Heart right ventricle (tissue), 16 donors: ENCODE measurements at places on chromosomes 12 and 14. TPM values are rescaled to one million over a fixed set of nuclear protein-coding genes. Genes with fewer than 3 reads are reported as not detected.

GRCh38 chr12:56699020-56699661 lies 11.1 kb upstream of the PTGES3 start:
- H3K27ac ChIP-seq, result no peak overlapping the region
- H3K27me3 ChIP-seq, result no peaks in the 10 kb centered on the region
- no peaks in the 10 kb centered on the region for H3K36me3 ChIP-seq
- DNase-seq, result no peak

SLC7A7 gene
- 4.1 TPM for total RNA-seq

DNA sequence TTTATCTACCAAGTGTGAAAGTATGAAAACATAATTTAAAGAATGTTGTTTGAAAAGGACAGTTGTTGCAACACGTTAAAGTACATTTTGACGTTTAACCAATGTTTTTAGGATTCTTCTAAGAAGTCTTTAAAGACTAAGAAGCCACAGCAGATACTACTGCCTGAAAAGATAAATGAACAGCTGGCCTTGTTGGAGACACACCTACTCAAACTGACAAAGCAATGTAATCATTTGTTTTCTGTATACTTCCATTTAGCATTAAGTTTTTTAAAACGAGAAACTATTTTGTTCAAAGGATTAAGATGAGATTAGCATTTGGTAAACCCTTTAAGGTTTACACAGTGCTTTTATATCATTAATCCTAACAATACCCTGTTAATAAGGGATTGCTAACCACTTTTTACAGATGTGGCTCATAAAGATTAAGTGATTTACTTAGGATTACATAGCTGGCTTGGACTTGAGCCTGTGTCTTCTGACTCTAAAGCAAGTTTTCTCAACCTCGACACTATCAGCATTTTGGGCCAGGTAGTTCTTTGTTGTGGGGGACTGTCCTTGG lies 134.4 kb downstream of the CFAP54 start:
- H3K27ac ChIP-seq, result no peak overlapping the region
- H3K4me3 ChIP-seq, result no peak overlapping the region
- no peaks in the 10 kb centered on the region for H3K27me3 ChIP-seq
- H3K36me3 ChIP-seq, result no peaks in the 10 kb centered on the region
- no peaks in the 10 kb centered on the region for H3K4me1 ChIP-seq

DNA sequence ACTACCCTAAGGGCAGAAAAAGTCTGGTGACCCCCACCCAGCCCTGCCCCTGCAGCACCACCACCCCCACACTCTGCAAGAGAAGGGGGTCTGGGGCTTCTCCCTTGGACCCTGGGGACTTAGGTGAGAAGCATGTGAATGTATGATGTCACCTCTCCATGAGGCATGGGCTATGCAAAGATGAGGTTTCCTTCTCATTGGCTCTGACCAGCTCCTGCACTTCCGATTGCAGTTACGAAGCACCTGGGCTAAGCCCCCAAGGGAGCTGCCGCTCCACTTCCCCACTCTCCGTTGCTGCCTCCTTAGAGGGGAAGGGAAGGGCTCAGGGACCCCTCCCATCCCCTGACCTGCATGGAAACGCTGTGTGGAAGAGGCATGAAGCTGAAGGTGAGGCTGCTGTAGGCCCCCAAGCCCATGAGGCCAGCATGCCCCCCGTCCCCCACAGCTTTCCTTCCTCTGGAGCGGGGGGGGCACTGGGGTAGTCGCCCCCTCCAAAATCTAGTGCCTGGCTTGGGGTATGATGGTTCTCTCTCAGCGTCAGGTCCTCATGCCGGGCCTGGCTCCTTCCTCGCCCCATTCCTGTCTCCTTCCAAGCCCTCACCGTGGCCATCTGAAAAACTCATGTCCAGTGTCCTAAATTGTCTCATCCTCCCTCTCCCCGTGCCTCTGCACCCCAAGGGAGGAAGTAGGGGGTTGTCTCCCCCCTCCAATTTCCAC lies 5.5 kb upstream of the DDX23 start:
- H3K27me3 ChIP-seq, result no peaks in the 10 kb centered on the region
- H3K4me1 ChIP-seq, result peaks cover 8% of the 10 kb centered on the region
- no peak for DNase-seq
- H3K4me3 ChIP-seq, result no peak overlapping the region

- H3K4me1 ChIP-seq, result no peaks in the 10 kb centered on the region
- no peak overlapping the region for H3K27ac ChIP-seq
- H3K27me3 ChIP-seq, result no peaks in the 10 kb centered on the region
- no peak for DNase-seq
- no peaks in the 10 kb centered on the region for H3K36me3 ChIP-seq
Observed at GRCh38 chr14:61977217-61977616, 215.0 kb downstream of the SNAPC1 start.

DNA sequence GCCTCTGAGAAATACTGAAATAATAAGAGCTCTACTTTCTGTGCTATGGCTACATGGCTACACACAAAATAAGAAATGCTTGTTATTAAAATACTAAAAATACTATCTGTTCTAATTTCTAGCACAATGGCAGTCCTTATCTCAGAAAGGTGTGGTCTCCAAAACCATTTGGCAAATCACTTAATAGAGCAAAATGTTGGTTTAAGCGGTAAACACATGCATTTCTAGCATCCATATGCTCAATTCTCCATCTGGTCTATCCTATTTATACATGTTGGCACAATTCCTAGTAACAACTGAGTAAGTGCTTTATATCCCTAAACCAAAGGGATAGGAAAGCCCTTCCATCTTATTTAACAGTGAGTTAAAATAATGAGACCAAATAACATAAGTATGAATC lies 107.0 kb downstream of the PAPLN start:
- DNase-seq, result no peak
- H3K27ac ChIP-seq, result no peak overlapping the region
- peaks cover 19% of the 10 kb centered on the region for H3K4me1 ChIP-seq
- H3K36me3 ChIP-seq, result no peaks in the 10 kb centered on the region
- H3K4me3 ChIP-seq, result no peak overlapping the region

GRCh38 chr14:100762089-100762515 lies 35.4 kb downstream of the DLK1 start:
- H3K27ac ChIP-seq, result no peak overlapping the region
- no peaks in the 10 kb centered on the region for H3K27me3 ChIP-seq
- no peak for DNase-seq
- no peaks in the 10 kb centered on the region for H3K36me3 ChIP-seq

PTCSC3 gene
- total RNA-seq, result not detected

DNA sequence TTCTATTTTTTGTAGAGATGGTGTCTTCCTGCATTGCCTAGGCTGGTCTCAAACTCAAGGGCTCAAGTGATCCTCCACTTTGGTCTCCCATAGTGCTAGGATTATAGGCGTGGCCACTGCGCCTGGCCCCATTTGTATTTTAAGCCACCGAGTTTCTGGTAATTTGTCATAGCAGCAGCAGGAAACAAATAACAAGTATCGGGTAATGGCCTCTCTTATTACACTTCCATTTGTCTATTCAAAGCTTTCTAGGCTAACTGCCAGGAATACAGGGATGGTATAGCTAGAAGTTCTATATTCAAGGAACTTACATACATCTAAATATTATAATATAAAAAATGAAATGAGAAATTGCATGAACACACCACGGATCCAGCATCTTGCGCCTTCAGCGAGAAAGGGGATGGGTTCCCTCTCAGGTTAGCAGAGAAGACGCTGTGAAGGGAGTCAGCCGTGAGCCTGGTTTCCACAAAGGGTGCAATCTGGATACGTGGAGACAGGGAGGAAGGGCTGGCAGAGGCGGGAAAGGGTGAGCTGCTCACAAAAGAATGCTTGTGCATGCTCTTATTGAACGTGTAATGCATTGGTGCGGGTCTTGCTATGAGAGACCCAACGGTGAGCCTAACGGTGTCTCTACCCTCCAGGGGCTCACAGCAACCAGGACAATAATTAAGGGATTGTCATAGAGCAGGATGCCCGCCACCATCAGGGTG lies 9.5 kb downstream of the BDKRB1 start:
- no peaks in the 10 kb centered on the region for H3K36me3 ChIP-seq
- no peak overlapping the region for H3K4me3 ChIP-seq
- DNase-seq, result no peak
- no peaks in the 10 kb centered on the region for H3K4me1 ChIP-seq

ADAMTS20 gene
- total RNA-seq, result not detected

TAS2R13 gene
- 0.79 TPM for total RNA-seq

DNA sequence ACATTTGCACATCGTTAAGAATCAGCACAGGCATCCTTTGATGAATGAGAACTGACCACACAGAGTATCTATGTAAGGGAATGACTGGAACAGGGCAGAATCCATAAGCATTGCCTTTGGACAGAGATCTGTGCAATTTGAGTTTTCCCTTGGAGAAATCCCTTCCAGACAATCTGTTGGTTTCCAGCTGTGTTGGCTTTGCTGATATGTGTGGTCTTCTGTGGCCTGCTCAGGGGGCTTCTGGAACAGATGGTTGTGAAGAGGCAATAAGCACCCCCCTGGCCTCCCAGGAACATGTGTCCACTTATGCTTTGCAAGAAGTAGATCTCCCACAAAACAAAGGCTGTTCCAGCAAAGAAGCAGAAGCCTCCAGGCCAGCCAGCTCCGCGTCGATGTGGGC lies 111.4 kb upstream of the TMEM132C start:
- no peaks in the 10 kb centered on the region for H3K4me1 ChIP-seq
- no peaks in the 10 kb centered on the region for H3K36me3 ChIP-seq
- peaks cover 19% of the 10 kb centered on the region for H3K27me3 ChIP-seq
- H3K4me3 ChIP-seq, result no peak overlapping the region
- no peak for DNase-seq
- H3K27ac ChIP-seq, result no peak overlapping the region

GPR84 gene
- not detected for total RNA-seq

GRCh38 chr14:23445773-23446172 lies 10.3 kb upstream of the MYH7 start:
- H3K36me3 ChIP-seq, result no peaks in the 10 kb centered on the region
- DNase-seq, result no peak
- H3K27ac ChIP-seq, result peak overlapping the region; percentile 86
- H3K4me3 ChIP-seq, result no peak overlapping the region
- H3K4me1 ChIP-seq, result peaks cover 11% of the 10 kb centered on the region

LRFN5 gene
- 0.85 TPM for total RNA-seq

GALNT9 gene
- total RNA-seq, result not detected

TMEM132C gene
- total RNA-seq, result 0.79 TPM

SLC5A8 gene
- total RNA-seq, result not detected

- no peaks in the 10 kb centered on the region for H3K36me3 ChIP-seq
- peaks cover 23% of the 10 kb centered on the region for H3K4me1 ChIP-seq
- no peak overlapping the region for H3K27ac ChIP-seq
- no peak overlapping the region for H3K4me3 ChIP-seq
Observed at GRCh38 chr12:26032719-26033241, 74.3 kb downstream of the RASSF8 start.

GRCh38 chr14:88095791-88096190 lies 90.9 kb downstream of the GPR65 start:
- no peaks in the 10 kb centered on the region for H3K4me1 ChIP-seq
- H3K36me3 ChIP-seq, result no peaks in the 10 kb centered on the region
- H3K27me3 ChIP-seq, result peaks cover 4% of the 10 kb centered on the region
- H3K27ac ChIP-seq, result no peak overlapping the region
- DNase-seq, result no peak

DNA sequence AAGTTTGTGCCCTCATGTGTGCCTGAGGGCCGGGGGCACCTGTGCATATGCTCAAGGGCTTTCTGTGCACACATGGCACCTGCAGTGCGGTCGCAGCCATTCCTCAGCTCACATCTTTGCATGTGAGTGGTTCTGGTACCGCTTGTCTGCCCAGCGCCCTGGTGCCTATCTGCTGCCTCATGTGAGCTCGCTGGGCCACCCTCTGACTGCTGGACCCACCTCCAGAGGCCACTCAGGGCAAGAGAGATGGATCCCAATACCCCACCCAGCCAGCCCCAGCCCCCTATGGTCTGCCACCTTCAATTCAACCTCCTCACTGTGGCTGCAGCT lies 5.4 kb upstream of the AMN start:
- H3K4me1 ChIP-seq, result no peaks in the 10 kb centered on the region
- no peak overlapping the region for H3K27ac ChIP-seq
- H3K27me3 ChIP-seq, result peaks cover 6% of the 10 kb centered on the region
- DNase-seq, result no peak

DNA sequence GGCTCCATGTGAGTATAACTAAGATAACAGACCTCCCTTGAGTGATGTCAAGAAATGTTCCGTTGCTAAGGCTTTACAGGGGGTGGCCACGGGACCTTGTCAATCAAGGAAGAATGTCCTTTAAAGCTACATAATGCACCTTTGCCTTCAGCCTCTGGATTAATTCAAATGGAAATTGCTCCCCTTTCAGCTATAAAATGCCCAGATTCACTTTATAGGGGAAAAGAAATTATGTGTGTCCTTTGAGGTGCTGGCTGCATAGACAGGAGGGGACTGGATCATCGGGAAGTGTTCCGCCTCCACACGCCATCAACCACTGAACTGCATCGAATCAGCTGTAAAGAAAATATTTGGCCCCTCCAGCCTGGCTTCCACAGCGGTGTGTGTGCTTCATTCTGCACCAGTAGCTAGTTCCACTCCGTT lies 415.4 kb downstream of the DPF3 start:
- H3K36me3 ChIP-seq, result no peaks in the 10 kb centered on the region
- no peak overlapping the region for H3K4me3 ChIP-seq
- H3K27ac ChIP-seq, result no peak overlapping the region
- H3K27me3 ChIP-seq, result no peaks in the 10 kb centered on the region

DNA sequence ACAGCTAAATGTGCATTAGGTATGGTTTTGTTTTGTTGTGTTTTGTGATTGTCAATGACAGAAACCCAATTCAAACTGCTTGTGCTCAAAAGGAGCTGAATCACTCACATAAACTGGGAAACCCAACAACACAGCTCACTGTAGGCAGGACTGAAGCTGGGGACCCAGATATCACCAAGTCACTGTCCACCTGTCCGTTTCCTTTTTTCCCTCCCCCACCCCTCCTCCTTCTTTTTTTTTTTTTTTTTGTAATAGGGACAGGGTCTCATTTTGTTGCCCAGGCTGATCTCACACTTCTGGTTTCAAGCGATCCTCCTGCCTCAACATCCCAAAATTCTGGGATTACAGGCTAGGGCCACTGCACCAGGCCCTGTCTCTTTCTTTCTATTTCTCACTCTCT lies 6.9 kb upstream of the SLC11A2 start:
- no peak overlapping the region for H3K27ac ChIP-seq
- H3K27me3 ChIP-seq, result no peaks in the 10 kb centered on the region
- H3K36me3 ChIP-seq, result no peaks in the 10 kb centered on the region
- H3K4me3 ChIP-seq, result no peak overlapping the region
- no peaks in the 10 kb centered on the region for H3K4me1 ChIP-seq

DNA sequence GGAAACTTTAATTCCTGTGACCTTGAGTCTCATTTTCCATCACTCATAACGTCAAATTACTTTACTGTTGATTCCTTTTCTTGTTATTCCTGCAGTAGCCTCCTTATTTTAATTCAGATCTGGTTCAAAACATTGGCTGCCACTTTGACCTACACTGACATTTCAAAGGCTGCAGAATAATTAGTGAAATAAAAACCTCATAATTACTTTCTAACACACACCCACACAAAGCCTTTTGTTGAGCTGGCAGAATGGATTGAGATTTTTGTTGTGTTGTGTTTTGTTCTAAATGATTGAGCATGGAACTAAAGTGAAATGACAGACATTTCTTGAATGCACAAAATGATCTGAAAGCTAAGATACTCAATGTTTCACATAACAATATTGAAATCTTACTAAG lies 507.5 kb upstream of the STXBP6 start:
- no peak overlapping the region for H3K27ac ChIP-seq
- no peaks in the 10 kb centered on the region for H3K27me3 ChIP-seq
- no peak for DNase-seq
- H3K4me1 ChIP-seq, result no peaks in the 10 kb centered on the region
